Neuronal stem cell (in vitro differentiated cells): ENCODE measurements at places on chromosomes 11 and 22.

GRCh38 chr22:39610766-39611165 lies 40.2 kb downstream of the CACNA1I start:
- no peak for DNase-seq

DNA sequence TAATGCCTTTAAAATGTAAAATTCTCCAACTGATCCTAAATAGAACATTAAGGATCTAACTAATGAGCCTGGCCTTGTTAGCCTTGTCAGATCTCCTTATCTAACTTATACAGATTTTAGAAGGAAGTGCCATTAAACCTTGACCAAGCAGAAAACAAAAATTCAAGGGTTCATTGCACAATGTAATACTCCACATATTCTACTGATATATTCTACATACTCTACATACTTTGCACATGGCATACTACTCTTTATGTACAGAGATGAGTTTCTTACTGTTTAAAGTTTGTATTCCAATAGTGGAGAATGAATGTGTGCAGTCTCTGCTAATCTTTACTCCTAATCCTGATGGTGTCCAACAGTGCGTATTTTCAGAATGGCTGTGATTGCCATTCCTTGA lies 297.2 kb downstream of the LUZP2 start:
- no peak for DNase-seq

GRCh38 chr11:111360150-111361043 lies 18.7 kb downstream of the POU2AF1 start:
- DNase-seq = no peak

DNA sequence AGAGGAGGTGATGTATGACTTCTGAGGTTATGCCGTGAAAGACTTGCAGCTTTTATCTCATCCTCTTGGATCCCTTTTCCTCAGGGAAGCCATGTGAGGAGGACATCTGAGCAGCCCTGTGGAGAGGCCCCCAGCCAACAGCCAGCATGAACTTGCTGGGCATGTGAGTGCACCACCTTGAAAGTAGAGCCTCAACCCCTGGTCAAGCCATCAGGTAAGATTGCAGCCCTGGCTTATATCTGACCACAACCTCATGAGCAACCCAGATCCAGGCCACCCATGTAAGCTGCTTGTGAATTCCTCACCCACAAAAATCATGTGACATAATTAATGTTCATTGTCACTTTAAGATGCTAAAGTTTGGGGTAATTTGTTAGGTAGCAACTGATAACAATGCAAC lies 121.0 kb downstream of the MIAT start:
- no peak for DNase-seq

DNA sequence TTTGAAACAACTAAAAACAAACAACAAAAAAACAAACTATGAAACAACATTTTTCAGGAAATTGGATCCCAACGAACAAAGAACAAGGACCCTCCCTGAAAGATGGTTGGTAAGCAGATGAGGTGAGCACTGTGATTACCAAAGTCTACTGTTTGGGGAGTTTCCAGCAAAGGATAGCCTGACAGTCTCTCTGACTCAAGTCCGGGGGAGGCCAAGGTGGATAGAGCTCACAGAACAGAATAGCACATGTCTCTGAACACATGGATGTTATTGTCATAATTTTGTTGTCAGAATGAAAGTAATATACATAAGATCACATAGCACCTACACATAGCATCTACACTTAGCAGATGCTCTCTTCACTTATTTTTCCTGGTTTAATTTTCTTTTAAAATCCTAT lies 501.3 kb upstream of the TENM4 start:
- DNase-seq = no peak

GRCh38 chr11:94658888-94659287 lies 91.7 kb downstream of the PIWIL4 start:
- no peak for DNase-seq

- DNase-seq = no peak
Observed at GRCh38 chr11:61598886-61599868, 18.3 kb upstream of the SYT7 start.

DNA sequence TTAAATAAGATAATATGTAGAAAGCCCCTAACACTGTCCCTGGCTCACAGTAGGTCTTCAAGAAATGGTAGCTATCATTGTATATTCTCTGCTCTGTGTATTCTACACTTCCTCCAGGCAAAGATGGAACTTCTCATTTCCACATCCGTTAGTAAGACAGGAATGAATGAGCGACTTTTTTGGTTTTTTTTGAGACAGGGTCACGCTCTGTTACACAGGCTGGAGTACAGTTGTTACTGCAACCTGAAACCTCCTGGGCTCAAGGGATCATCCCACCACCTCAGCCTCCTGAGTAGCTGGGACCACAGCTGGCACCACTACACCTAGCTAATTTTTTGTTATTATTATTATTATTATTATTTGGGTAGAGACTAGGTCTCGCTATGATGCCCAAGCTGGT lies 2.3 kb upstream of the CLPB start:
- DNase-seq = no peak

DNA sequence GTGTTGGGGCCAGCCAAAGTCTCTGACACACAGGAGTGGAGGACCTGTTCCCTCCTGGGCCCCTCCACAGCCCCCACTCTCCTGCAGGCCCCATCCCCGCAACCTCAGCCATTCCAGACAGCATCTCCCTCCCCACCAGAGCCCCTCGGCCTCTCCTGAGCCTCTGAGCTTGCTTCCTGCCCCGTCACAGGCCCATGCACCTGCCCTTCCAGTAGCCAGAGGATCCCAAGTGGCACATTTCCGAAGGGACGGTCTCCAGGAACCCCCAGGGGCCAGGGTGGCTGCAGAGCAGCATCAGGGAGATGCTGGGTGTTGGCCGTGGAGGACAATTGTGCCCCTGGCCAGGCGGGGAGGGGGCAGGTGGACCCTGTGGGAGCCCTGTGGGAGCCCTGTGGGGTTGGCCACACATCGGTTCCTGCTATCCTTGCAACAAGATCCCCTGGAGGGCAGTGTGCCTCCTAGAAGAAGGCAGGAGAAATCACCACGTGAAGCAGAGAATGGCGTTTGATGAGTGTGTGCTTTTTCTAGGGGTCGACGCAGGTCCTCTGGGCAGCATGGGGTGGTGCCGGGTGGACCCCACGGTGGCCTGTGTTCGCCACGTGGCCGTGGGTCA lies 45.3 kb upstream of the PPARA start:
- DNase-seq = no peak

DNA sequence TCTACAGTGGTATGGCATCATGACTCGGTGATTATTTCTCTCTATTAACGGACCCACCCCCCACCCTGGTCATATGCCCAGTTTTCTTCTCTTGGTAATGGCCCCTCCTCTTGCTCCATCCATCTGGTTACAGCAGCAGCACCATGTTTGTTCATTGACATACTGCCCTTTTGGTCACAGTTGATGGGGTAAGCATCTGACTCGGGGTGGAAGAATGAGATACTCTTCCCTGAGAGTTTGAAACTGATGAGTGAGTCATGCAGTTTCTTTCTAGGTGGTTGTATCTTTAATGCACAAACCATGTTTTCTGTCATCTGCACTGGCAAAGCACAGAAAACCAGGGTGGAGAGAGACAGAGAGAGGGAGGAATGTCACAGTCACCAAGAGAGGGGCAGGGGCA lies 126.0 kb downstream of the SYN3 start:
- DNase-seq = no peak

DNA sequence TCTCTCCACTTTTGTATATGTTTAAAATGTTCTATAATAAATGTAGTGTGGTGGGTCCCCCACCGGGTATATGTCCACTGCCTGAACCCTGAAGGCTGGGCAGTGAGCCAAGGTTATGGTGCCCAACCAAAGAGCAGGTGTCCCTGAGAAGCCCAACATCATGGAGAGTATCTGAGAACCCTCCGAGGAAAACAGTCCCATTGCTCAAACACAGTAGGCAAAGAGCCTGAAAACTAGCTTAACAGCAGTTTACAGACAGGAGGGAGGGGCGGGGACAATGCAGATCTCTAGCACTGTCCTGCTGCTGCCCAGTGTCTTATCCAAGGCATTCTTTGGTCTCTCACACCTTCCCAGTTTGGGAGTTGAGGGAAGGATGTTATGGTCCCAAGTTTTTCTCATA lies 91.0 kb downstream of the TMPRSS5 start:
- no peak for DNase-seq

DNA sequence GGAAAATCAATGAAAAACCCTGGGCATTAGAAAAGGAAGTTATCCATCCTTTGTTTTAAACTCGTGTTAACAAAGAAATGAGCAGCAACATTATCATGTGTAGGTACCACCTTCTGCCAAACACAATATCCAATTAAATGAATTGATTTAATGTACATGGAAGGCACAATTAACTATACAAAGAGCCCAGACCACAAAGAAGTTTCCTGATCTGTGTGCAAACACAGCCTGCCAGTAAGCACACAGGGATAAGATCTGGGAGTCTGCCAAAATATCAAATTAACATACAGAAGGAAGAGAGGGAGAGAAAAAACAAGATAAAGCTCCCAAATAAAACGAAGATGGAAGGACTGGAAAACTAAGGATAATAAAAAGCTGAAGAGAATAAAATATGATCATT lies 54.1 kb upstream of the SLC25A1 start:
- DNase-seq = no peak

DNA sequence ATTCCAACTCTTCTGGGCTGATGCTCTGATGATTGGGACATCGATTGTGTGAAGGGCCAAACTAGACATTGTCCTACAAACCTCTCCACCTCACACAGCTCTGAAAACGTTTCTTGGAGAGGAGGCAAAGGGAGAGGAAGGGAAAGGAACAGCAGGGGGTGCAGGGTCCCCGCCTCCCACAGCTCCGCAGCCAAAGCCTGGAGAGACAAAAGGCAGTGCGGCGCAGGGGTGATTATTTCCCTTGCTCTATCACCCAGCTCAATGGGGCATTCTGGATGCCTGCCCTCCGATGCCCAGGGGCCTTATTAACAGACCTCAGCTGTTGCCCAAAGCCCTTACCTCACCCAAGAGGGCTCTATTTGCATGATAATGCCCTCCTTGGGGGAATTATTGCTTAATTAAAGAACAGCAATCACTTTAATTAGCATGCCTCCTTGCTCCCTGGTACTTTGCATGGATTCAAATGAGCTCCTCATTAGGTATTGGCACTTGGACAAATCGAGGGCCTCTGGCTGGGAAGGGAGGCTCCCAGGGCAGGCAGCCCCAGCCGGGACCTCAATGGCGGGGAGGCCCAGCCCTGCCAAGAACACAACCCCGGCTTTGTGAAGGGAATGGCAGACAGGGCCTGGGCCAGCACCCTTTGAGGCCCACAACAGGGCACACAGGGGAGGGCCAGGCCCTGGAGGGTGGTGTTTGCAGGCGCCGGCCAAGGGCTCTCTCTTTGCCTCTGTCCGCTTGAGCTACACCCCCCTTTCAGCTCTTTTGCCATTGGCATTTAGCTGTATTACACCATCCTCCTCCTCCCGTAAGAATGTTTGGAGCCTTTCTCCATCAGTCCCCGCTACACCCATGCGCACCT lies 19.8 kb upstream of the CDON start:
- DNase-seq = no peak

DNA sequence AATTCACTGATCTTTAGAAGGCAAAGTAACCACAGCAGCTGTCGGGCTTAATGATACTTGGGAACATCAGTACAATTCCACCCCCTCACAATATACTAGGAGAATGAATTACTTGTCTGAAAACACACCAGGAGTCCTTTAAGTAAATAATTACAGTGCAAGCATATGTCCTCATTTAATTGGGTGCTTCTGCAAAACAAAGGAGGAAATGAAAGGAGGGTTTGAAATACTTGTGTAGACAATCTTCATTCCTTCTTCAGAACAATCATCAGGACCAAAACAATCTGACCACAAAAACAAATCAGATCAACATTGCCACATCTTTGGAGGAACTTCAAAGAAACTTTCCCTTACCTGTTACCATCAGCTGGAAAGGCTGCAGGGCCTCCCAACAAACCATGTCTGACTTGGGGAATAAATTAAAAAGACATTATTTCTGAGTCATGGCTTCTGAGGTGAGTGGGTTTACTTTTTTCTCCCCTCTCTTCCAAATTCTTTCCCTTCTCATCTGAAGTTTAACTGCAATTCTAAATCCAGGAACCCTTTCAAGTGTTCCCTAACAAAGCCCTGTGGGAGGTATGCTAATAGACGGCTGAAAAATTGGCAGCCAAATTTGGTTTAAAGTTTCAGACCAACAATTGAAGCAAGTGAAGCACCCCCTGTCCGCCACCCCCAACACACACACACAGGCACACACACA lies 12.5 kb upstream of the CCDC117 start:
- DNase-seq = no peak

DNA sequence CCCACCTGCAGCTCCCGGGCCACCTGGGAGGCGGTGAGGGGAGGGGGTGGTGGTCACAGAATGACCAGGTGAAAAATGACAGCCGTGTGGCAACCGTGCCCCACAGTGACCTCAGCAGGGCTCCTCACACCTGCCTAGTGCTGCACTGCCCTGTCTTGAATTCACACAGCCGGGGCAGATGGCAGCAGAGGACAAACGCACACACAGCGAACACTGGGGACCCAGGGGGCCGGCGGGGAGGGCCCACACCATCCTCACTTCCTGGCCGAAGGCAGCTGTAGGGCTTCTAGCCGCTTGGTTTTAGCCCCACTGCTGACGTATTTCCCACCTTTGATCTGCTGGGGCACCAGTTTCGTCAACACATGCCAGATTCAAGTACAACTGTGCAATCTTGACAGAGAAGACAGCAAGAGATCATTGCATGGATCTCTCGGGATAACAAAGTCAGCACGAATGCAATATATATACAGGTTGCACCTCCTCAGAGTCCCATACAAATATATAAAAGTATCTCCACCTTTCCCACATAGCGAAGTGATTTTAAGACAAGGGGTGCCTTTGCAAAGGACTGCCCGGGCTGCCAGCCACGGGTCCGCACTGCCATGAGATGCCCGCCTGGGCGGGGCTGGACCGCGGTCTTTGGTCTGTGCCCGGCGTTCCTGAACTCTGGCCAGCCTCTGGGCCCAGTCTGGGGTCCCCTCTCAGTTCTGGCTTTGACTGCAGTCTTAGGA lies 26.9 kb downstream of the TRMU start:
- no peak for DNase-seq

DNA sequence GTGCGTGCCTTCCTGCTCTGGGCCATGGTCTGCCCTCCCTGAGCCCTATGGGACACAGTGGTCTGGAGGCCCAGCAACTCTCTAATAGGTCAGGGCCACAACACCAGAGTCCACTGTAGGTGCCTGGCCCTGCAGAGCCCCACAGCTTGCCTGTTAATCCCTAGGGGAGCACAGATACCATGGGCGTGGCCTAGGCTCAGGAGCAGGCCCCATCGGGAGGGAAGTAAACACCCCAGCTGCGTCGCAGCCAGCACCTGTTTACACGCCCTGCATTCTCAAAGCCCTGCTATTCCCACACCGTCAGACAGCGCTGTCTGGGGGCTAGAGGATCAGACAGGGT lies 2.5 kb downstream of the KCTD17 start:
- DNase-seq = no peak
